ENCODE measurements at places on chromosomes 7 and 10. TPM values are rescaled to one million over a fixed set of nuclear protein-coding genes. Genes with fewer than 3 reads are reported as not detected.

DNA sequence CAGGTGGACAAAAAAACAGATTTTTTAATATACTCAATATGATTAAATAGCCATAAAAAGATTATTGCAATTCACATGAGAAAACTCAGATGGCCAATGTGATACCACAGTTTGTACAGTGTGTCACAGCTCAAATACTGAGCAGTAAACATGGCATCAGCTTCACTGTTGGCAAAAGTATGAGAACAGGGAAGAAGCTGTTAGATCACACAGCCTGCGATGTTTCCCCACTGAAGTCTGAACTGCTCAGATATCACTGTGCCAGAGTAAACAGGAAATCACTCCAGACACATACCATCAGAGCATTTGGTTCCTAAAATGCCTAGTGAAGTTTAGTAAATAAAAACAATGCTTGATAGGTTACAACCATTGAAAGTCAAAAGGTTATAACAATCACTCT lies 347.8 kb downstream of the ETV1 start:
- DNase-seq, result no peak

GRCh38 chr7:80284855-80285254 lies 150.2 kb downstream of the GNAI1 start:
- no peak for DNase-seq

DNA sequence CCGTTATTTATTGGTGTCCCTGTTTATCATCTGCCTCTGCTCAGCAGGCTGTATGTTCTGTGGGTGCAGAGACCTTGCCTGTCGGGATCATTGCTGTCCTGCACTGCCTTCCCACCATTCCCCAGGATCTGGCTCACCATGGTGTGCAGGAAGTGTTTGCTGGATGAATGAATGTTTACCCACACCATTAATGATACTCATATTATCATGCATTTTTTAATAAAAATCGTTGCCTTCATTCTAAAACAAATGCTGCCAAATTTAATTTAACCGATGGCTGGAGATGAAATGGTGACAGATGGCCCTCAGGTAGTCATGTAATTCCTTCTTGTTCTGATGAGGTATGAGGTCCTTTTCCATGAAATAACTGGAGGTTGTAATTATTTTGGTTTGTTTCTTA lies 22.5 kb downstream of the PLPP4 start:
- no peak for DNase-seq

DNA sequence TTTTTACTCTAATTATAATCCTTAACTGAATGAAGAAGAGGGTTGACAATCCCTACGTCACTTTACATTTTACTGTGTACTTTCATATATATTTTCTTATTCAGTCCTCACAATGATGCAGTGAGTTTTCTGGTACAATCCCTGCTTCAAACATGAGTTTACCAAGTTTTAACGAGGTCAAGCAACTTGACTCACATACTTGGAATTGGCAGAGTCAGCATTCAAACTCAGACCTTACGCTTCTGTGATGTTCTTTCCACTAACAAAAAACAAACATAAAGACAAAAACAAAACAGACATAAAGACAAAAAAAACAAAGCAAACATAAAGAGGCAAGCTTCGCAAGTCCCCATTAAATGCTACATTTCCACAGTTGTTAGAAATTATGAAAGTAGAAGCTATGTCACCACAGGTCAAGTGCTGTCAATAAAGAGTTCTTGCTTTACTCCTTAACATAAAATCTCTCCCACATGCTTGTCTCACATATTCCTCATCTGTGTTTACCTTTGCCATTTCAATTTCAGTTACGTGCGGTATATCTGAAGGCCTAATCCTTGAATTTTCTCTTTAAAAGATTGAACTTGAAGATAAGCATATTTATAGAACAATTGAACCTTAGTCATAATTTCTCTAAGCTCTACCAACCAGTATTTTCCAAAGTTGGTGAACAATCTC lies 217.3 kb downstream of the CELF2 start:
- DNase-seq, result no peak

- DNase-seq, result no peak
These were observed 128.4 kb downstream of the ZFAND4 start for GRCh38 chr10:45544191-45544590.

The LAMB4 gene
- total RNA-seq, result not detected

The ABCB4 gene
- total RNA-seq, result 0.14 TPM

The CCDC172 gene
- total RNA-seq, result not detected
